Fibroblast of the aortic adventitia (primary cell): ENCODE measurements at places on chromosomes 1 and 21. TPM values are rescaled to one million over a fixed set of nuclear protein-coding genes. Genes with fewer than 3 reads are reported as not detected.
A peak's percentile ranks its signal among the peaks of the same experiment; 100 is the strongest.

GRCh38 chr1:7373876-7374562 is 397.1 kb upstream of the VAMP3 start:
- DNase-seq: peak; percentile 11

Gene UBL4B
- total RNA-seq: not detected in 2 replicates

- DNase-seq: no peak
Measured at GRCh38 chr1:26767714-26768113, 20.0 kb upstream of the PIGV start.

- DNase-seq: no peak
Measured at GRCh38 chr1:7615138-7615537, 156.0 kb upstream of the VAMP3 start.

- DNase-seq: no peak
Measured at GRCh38 chr21:31732597-31733550, 956 bp upstream of the SCAF4 start.

GRCh38 chr1:86155051-86155806 is 1.3 kb downstream of the COL24A1 start:
- DNase-seq: no peak

Gene DPT
- total RNA-seq: 2.4 and 8.8 TPM in 2 replicates

Gene FCGR3B
- not detected in 2 replicates for total RNA-seq

DNA sequence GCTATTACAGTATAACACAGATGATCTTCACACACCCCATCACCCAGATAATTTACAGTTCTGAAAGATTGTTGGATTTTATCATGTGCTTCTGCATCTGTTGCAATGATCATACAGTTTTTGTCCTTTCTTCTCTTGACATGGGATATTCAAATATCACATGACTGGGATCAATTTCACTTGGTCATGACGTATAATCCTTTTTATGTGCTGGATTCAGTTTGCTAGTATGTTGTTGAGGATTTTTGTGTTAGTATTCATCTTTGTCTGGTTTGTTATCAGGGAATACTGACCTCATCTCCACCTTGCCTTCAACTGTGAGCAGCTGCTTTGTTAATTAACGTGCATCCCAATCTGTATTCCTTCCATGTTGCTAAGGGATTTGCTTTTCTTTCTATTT is 44.7 kb upstream of the DISC1 start:
- no peak for DNase-seq

GRCh38 chr1:62318756-62319544 is at the start of gene KANK4:
Gene KANK4 (minus strand): TSS chr1:62319434. CDS start chr1:62281564, 37,870 bp downstream.
- no peak for DNase-seq

DNA sequence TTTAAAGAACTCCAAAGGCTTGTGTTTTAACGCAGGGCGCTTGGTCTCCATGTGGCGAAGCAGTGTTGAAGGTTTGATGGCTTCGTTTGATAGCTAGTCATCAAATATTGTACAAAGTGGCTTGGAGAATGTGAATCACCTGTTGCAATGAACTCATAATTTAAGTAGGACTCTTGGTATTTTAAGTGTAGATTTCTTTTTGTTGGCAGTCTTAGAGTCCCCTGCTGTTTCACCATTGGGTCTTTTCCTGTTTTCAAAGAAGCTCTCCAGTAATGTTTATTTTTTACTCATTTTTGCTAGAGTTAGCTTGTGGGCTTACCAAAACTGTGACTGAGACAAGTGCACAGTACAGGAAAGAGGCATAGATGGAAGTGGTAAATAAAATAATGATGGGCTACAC is 26.2 kb downstream of the RASAL2 start:
- DNase-seq: no peak

Gene PKP1
- total RNA-seq: under 0.01 and 0.08 TPM in 2 replicates

DNA sequence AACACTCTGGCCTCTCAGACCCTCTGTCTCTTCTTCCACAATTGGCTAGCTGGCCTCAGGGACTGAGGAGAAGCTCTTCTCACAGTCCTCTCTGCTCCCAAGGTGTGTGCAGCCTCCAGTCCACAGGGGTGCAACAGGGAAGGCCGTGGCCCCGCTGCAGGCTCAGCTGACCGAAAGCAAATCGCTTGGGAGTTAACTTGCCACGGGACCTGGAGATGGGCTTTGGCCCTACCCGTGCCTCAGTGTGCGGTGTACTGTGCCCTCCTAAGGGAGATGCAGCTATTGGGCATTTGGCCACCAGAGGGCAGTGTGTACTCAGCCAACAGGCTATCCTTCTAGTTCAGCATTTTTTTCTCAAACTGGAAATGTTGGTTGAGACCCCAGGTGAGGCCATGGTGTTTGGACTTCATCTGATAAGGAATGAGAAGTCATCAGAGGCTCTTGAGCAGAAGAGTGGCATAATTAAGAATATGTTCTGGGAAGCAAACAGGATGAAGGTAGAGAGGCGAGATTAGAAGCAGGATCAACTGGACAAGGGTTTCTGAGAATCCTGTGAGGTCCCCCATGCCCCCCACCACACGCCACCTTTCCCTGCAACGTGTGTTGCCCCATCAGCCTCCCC is 42.5 kb upstream of the TMEM125 start:
- DNase-seq: peak; percentile 81

DNA sequence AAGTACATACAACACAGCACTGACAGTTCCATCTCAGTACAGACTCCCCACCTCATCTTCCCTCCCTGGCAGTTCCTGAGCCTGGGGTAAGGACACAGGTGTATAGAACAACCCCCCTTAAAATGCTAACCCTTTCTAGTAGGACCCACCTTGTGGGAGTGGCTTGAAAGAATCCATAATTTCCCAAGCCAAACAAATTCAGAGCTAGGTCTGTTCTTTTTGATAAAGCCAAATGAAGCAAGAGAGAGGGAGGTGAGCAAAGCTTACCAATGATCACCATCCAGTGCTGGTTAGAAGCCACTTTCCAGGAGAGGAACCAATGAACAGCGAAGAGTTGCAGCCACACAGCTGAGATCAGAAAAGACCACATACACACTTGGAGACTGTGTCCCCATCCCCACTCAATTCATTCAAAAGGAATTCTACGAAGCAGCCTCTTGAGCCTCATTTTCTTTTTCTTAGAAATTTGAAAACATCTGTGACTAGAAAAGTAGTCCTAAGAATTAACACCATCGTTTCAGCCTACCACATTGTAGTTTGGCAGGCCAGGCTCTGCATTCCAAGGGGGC is 9.2 kb downstream of the UBE2Q1 start:
- DNase-seq: no peak

GRCh38 chr21:16406355-16406754 is 676.6 kb downstream of the USP25 start:
- DNase-seq: no peak

Gene CTSE
- total RNA-seq: not detected in 2 replicates

DNA sequence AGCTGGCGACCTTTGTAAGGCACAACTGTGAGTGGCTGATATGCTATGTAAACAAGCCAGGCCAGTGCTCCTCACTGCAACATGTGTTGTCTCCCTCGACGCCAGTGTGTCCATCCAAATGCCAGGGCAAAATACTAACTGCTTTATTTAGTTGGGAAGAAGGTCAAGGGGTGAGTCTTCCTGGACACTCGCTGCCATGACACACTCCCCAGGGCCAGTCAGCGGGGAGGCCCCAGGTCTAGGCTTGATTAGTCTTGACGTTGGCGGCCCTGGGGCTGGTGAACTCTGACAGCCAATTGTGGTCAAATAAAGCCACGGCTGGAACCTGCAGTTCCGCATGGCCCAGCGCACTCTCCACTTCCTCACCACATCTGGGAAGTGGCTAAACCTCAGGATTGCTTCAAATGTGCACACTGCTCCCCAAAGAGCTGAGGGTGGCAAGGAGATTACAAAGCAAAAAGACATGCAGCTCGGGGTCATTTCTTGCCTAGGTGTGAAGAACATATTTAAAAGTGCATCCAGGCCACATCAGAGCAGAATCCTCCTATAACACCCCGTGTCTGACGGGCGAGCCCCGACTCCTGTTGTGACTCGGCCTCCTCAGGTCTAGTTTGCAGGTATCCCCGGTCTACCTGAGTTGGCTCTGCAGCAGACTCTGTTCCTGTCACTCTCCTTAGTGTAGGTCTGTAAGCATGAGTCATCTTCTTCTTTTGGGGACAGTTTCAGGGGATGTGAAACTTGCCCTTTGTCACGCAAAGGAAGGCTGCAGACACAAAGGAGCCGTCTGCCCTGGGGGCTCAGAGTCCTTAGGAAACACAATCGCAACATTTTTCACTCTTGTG is 183.5 kb downstream of the RUNX1 start:
- DNase-seq: no peak

DNA sequence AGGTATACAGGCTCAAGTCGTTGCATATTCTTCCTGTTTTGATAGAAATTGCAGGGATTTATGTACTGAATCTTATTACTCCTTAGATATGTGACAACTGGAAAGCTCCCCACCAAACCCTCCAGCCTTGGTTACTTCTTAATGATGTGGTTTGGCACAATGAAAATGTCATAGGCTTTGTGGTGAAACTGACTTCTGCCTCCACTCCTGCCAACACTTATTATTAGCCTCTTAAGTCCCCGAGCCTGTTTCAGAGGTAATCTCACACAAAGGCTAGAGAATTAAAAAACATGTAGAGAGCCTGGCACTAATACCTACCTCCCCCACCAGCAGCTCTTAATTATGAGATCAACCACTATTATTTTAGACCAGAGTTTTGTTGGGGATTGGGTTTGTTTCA is 4.2 kb downstream of the COX20 start:
- DNase-seq: no peak

Gene TMEM82
- not detected in 2 replicates for total RNA-seq

Gene TAS1R1
- not detected in 2 replicates for total RNA-seq

DNA sequence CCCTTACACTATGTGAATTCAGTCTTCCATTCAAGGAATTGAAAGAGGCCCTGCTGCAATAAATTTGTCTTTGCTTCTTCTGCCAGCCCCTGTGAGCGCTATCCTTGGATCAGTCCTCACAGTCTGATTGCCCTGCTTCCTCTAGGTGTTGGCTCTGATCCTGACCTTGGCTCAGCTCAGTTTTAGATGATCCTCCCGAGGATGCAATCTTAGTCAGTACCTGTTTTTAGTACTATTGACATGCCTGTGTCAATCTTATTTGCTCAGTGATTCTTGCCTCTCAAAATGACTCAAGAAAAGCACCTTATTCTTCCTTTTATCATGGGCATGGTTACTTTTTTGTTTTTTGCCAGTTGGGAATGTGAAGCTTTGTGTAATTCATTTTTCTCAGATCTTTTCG is 101.4 kb upstream of the KCNK1 start:
- no peak for DNase-seq

GRCh38 chr1:201214886-201215285 is 24.3 kb downstream of the IGFN1 start:
- no peak for DNase-seq

Gene PRELP
- 1.4 and 3.7 TPM in 2 replicates for total RNA-seq

GRCh38 chr1:6753320-6754140 is 31.7 kb upstream of the CAMTA1 start:
- no peak for DNase-seq

Gene AGT
- total RNA-seq: 1.1 and 8.4 TPM in 2 replicates

DNA sequence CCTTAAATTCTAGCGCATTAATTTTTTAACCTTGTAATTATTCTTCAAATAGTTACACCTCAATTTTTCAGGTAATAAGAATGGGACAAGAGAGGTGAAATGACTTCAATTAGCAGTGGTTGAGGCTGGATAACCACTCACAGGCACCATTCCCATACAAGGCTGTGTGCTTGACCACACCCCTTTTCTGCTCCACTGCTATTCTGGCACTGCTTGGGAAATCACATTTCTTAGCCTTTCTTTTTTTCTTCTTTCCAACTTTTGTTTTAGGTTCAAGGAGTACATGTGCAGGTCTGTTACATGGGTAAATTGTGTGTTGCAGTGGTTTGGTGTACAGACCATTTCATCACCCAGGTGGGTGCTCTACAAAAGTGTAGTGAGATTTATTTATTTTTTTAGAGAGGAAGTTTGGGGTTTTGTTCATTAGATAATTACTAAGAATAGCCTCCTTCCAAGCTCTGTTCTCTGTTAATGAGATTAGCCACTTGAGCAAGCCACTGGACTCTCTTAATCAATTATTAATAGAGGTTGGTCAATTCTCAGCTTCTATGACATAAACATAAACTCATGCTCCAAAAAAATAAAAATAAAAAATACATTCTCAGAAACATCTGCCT is 14.4 kb downstream of the ILDR2 start:
- DNase-seq: no peak

DNA sequence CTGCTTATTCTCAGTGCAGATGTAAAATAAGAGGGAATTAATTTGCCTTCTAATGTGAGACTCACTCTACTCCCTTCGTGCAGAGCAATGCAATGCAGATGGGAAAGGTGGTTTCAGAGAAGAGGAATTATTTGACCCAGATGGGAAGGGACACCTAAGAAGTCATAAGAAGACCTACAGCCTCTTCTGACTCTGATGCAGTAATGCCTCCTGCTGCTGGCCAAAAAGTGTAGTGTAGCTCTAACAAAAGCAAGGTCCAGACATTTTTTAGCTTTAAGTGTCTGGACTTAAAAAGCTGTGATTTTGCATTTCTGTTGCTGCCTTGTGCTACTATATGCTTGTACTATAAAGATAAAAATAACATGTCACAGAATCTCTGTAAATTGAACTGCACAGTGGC is 501.4 kb downstream of the TTLL7 start:
- peak; percentile 10 for DNase-seq

GRCh38 chr1:166119471-166119965 is 47.3 kb downstream of the FAM78B start:
- no peak for DNase-seq

DNA sequence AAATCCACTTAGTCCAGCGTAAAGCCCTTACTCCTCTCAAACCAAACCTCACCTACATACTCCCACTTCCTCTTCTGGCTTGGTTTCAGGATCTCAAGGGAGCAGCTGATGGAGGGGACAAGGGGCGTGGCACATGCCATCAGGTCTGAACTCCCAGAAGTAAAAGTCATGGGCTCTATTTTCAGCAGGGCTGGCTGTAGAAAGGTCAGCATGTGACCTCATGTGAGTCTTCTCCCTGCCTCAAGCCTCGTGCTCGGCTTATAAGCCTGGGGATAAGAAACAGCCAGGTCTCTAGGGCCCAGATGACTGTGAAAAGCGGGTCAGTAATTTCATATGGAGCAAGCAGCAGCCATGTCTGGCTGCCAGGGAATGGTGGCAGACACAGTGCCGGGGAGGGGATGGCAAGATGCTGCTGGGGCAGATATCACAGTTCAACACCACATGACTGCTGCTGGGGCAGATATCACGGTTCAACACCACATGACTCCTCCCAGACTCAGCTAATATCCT is 227.9 kb downstream of the KCNH1 start:
- DNase-seq: no peak

- DNase-seq: no peak
Measured at GRCh38 chr1:197801111-197801482, 25.8 kb upstream of the DENND1B start.

DNA sequence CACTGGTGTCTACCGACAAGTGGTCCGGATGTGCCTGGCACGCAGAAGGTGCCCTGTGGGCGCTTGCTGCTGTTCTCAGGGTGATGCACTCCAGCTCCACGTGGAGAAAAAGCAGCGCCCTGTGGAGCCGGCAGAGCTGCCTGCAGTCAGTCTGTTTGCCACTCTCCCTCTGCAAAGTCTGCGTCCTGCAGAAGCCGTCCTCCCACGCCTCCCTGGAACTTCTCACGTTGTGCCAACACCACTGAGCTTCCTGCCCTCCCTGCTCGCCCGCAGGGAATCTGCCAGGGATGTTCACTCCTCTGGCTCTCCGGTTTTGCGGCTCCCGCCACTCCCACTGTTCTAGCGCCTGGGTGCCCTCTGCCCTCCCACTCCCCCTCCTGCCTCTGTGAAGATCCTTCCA is 19.8 kb upstream of the UBXN10 start:
- DNase-seq: no peak
